ENCODE measurements at places on chromosomes 2 and 18. TPM values are rescaled to one million over a fixed set of nuclear protein-coding genes. Genes with fewer than 3 reads are reported as not detected.

DNA sequence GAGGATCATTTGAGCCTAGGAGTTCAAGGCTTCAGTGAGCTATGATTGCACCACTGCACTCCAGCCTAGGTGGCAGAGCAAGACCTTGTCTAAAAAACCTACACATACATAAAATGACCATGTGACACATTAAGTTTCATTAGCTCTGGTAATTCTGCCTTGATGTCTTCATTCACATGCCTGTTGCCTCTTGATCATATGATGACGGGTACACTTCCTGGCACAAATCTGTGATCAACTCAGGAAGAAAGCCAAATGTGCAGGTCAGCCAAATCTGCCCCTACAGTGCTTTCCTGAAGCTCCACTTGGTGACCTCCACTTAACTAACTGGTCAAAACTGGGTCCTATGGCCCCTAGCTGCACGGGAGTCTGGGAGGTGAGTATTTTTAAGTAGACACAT lies 54.4 kb upstream of the B3GNT7 start:
- no peaks in the 10 kb centered on the region for H3K27me3 ChIP-seq
- no peak overlapping the region for H3K4me3 ChIP-seq
- no peak overlapping the region for H3K27ac ChIP-seq
- no peaks in the 10 kb centered on the region for H3K4me1 ChIP-seq

DNA sequence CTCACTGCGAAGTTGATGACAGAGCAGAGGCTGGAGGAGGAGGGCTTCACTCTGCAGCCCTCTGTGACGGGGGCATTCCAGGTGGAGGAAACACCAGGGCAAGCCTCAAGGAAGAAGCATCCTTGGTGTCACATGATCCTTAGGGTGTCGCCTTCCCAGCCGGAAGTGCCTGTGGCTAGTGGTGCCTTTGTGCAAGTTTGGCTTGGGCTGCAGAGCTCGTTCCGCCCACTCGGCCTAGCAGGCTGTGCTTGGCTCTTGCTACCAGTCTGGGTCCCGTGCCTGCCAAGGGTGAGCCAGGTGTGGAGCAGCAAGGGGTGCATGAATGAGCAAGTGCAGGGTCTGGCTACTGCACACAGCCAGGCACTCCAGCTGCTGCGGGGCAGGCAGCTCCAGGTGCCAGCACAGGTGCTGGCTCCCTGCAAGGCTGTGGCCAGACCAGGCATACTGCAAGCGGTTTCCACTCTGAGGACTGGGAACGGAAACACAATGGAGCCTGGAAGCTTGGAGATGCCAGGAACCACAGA lies 325.3 kb upstream of the SMIM21 start:
- H3K36me3 ChIP-seq, result no peaks in the 10 kb centered on the region
- DNase-seq, result no peak
- no peaks in the 10 kb centered on the region for H3K4me1 ChIP-seq
- no peak overlapping the region for H3K4me3 ChIP-seq

The SYT4 gene
- not detected for total RNA-seq

The SERPINB11 gene
- total RNA-seq, result not detected
